Activated CD8-positive, alpha-beta T cell treated with anti-CD3 and anti-CD28 coated beads for 36 hours (primary cell): ENCODE measurements at places on chromosomes 13 and 19.

DNA sequence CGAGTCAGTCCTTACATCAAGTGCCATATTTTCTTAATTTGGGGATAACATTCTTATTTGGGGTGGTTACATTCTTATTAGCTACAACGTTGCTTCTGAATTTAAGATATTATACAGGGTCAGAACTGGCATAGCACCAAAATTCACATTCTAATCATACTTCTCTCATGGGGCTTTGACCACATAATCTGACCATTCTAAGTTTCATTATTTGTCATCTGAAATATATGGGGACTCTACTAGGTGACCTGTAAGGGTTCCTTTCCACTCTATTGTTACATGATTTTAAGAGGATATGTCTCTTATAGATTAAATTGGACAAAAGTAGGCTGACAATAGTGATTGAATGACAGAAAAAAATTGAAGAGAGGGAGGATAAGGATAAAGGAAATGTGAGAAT, 536.5 kb downstream of the KCTD12 start:
- no peaks in the 10 kb centered on the region for H3K4me1 ChIP-seq
- H3K27me3 ChIP-seq: no peaks in the 10 kb centered on the region

GRCh38 chr13:76164290-76164689, 528.2 kb downstream of the LMO7 start:
- H3K27ac ChIP-seq: no peak overlapping the region
- DNase-seq: no peak
- H3K4me3 ChIP-seq: no peak overlapping the region
- no peaks in the 10 kb centered on the region for H3K27me3 ChIP-seq
- no peaks in the 10 kb centered on the region for H3K4me1 ChIP-seq
- H3K36me3 ChIP-seq: no peaks in the 10 kb centered on the region

DNA sequence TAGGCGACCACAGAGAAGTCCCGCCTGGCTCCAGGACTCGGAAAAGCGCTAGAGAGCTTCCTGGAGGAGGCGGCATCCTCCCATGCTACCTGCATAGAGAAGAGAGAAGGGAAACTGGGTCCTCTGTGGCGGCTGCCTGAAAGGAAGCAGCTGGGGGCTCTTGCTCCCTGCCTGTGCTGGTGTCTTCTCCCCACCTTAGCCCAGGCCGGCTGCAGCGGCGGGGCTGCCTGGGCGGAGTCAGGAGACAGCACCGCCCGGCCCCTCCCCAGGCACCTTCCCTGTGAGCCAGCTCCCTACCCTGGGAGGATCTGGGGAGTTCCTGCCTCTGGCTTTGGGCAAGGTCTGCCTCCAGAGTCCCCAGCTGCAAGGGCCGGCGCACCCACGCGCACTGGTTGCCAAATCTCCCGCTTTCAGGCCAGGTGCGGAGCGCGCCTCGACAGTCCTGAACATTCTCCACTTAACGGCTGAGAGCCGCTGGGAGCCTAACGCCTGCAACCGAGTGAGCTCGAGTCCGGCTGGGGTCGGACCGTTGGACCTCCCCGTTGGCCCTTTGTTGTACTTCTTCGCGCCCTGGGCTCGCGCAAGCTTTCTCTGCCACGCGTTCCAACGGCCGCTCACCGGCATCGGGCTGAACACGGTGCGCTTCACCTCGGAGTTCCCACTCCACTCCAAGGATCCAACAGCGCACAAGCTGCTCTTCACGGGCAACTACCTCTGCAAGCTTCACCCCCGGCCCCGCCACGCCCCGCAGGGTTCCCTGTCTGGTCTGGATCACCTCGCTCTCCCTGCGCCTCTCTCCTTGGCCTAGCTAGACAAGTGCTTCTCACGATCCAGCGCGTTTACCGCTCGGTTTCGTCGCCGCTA, 21.8 kb upstream of the ZNF30 start:
- no peaks in the 10 kb centered on the region for H3K36me3 ChIP-seq
- no peak for DNase-seq
- H3K4me1 ChIP-seq: peaks cover 15% of the 10 kb centered on the region
- peaks cover 34% of the 10 kb centered on the region for H3K27me3 ChIP-seq

GRCh38 chr13:44487989-44488388, 88.1 kb downstream of the TSC22D1 start:
- no peaks in the 10 kb centered on the region for H3K36me3 ChIP-seq
- no peak overlapping the region for H3K27ac ChIP-seq
- H3K4me3 ChIP-seq: no peak overlapping the region
- peaks cover 17% of the 10 kb centered on the region for H3K4me1 ChIP-seq
- H3K27me3 ChIP-seq: no peaks in the 10 kb centered on the region
